ENCODE measurements at places on chromosomes 12 and 14. TPM values are rescaled to one million over a fixed set of nuclear protein-coding genes. Genes with fewer than 3 reads are reported as not detected.

DNA sequence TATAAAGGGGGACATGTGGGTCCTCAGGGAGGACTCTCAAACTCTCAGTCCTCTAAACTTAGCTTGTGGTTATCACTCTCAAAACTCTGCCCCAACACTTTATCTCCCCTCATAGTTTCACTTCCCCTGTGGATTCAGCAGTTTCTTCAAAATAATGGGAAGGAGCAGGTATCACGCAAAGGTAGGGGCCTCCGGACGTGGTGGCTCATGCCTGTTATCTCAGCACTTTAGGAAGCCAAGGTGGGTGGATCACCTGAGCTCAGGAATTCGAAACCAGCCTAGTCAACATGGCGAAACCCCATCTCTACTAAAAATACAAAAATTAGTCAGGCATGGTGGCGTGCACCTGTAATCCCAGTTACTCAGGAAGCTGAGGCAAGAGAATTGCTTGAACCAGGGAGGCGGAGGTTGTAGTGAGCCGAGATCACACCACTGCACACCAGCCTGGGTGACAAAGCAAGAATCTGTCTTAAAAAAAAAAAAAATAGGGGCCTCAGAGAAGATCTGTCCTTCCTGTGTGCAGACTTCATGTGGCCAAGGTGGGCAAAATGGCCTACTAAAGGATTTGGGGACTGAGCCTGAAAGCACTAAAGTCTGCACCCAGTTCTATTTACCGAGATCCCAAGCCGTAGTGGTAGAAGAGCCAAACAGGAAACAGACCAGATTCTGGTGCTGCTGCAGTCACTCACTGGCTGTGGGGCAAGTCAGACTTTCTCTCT, 6.4 kb downstream of the ITGB7 start:
- H3K4me3 ChIP-seq, result peak overlapping the region; percentile 43
- peaks cover 61% of the 10 kb centered on the region for H3K36me3 ChIP-seq
- H3K4me1 ChIP-seq, result peaks cover 70% of the 10 kb centered on the region
- H3K27me3 ChIP-seq, result no peaks in the 10 kb centered on the region

The HOXC6 gene
- total RNA-seq, result not detected

The FAM186B gene
- total RNA-seq, result not detected

- no peaks in the 10 kb centered on the region for H3K27me3 ChIP-seq
- H3K36me3 ChIP-seq, result no peaks in the 10 kb centered on the region
- DNase-seq, result no peak
- no peak overlapping the region for H3K4me3 ChIP-seq
- no peaks in the 10 kb centered on the region for H3K4me1 ChIP-seq
Measured at GRCh38 chr12:99093166-99093565, 448.1 kb downstream of the APAF1 start.

- H3K4me3 ChIP-seq, result no peak overlapping the region
- no peak overlapping the region for H3K27ac ChIP-seq
- H3K27me3 ChIP-seq, result no peaks in the 10 kb centered on the region
Measured at GRCh38 chr14:65260786-65261185, 151.7 kb upstream of the FUT8 start.

The TSPAN8 gene
- total RNA-seq, result not detected

- DNase-seq, result no peak
- H3K27ac ChIP-seq, result no peak overlapping the region
- no peaks in the 10 kb centered on the region for H3K4me1 ChIP-seq
- no peaks in the 10 kb centered on the region for H3K36me3 ChIP-seq
- H3K27me3 ChIP-seq, result no peaks in the 10 kb centered on the region
Measured at GRCh38 chr14:50979941-50980850, 35.9 kb upstream of the PYGL start.

- H3K36me3 ChIP-seq, result no peaks in the 10 kb centered on the region
- H3K27ac ChIP-seq, result no peak overlapping the region
- H3K4me3 ChIP-seq, result no peak overlapping the region
Measured at GRCh38 chr12:126354633-126355032, 1289.4 kb downstream of the AACS start.

All from activated CD8-positive, alpha-beta T cell treated with anti-CD3 and anti-CD28 coated beads for 36 hours (primary cell).